Right ventricle myocardium superior (tissue), 1 donor: ENCODE measurements at places on chromosomes 4 and X. TPM values are rescaled to one million over a fixed set of nuclear protein-coding genes. Genes with fewer than 3 reads are reported as not detected.

GRCh38 chr4:6643141-6643847 lies 2.8 kb downstream of the MRFAP1 start:
- no peak for DNase-seq

- DNase-seq = no peak
Observed at GRCh38 chr4:144709159-144709558, 63.2 kb downstream of the HHIP start.

Gene USP17L18
- total RNA-seq = not detected

Gene SMIM10L2A
- total RNA-seq = 1.6 TPM
